Activated CD4-positive, alpha-beta T cell treated with anti-CD3 and anti-CD28 coated beads, Interleukin-2, Interleukin-4, amounts not matched to agents 100 ng/mL and 50 ng/mL, durations not matched to agents 16 hours and 8 hours (primary cell): ENCODE measurements at places on chromosomes 3 and 15.

- DNase-seq: peak; percentile 44
These were observed 71.0 kb upstream of the ZBED2 start for GRCh38 chr3:111666041-111666735.

GRCh38 chr3:120410541-120410940 lies 40.3 kb downstream of the FSTL1 start:
- no peak for DNase-seq

GRCh38 chr3:51637144-51637940 lies 33.7 kb upstream of the TEX264 start:
- no peak for DNase-seq

- DNase-seq: peak; percentile 36
These were observed 15.2 kb downstream of the GNAI2 start for GRCh38 chr3:50251220-50251619.

- DNase-seq: no peak
These were observed 7.1 kb downstream of the TJP1 start for GRCh38 chr15:29815000-29815710.

DNA sequence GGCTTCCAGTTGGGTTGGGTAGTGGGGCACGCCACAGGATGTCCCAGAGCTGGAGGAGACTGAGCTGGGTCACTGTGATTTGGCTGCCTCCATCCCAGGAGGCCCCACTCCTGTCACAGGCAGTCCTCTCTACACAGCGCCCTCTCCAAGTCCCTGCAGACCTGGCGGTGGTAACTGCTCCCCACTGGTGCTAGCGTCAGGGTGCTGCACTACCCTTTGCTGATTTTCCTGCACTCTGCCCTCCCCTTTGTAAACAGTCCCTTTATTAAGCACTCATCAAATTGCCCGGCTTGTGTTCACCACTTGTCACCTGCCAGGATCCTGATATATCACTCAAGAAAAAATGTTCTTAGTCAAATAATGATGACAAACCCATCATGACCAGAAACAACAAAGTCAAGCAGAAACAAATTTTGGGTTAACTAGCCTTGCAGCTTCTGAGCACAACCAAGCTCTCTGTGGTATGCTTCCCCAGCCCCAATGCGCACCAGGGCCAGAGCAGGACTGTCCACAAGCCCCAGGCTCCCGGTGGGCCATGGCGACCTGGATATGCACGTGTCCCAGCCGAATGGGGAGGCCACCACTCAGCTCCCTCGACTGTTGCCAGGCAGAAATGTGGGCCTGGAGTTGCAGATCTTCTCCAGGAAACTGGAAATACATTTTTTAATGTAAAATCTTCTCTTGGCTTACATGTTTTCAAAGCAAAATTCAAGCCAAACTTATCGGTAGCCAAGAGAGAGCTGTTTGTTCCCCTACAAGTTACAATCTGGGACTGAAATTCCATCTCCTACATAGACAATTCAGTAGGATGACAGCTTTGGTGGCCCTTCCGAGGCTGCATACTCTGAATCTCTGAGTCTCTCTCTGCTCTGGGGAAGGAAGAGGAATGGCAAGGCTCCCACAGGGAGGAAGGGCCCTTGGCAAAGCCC lies 24.5 kb downstream of the MEGF11 start:
- DNase-seq: no peak

- no peak for DNase-seq
These were observed 40.1 kb downstream of the KY start for GRCh38 chr3:134610432-134611385.

DNA sequence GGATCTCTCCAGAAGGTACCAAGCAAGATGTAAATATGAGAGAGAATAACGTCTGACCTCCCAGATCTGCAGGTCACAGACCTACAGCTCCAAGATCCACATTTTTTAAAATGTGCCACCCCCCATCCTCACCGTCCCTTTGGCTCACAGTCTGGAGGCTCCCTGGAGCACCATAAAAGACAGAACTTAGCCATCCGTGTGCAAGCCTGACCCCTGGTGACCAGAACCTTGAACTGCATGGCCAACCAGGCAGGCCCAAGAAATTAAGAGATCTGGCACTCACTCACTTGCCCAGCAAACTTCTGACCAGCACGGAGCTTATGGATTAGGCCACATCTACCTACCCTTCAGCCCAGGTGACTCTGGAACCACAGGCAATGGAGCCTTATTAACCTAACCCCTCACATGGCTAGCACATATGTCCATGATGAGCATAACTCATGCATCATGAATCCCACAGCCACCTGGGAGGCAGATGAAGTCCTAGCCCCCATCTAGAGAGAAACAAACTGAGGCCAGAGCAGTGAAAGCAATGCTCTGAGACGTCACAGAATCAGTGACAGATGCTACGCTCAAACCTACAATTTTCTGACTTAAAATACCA lies 275.3 kb downstream of the UACA start:
- DNase-seq: peak; percentile 79

- DNase-seq: no peak
These were observed 316.2 kb upstream of the THRB start for GRCh38 chr3:24810881-24811280.

DNA sequence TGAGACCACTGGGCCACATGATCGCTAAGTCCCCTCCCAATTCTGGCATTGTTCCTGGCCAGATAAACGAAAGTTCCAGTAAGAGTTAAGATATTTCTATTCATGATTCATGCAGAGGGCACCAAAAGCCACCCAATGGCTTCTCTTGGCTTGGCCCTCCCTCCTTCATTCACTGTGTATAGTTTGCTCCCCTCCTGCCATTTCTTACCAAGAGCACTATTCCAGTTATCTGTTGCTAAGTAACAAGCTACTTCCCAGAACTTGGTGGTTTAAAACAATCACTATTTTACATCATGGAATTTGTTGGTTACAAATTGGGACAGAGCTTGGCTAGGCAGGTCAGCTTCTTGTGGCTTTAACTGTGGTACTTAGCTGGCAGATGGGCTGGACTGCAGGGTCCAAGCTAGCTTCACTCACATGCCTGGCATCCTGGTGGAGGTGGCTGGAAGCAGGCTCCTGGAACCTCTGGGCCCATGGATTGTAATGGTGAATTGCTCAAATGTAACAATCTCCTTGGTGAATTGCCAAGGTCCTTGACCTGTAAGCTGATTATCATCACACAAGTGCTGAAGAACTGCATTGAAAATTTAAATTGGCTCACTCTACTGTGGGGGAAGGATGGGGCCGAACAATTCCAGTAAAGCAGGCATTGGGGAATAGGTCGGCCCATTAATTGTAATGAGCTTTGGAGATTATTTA lies 16.6 kb downstream of the EAF1 start:
- no peak for DNase-seq

DNA sequence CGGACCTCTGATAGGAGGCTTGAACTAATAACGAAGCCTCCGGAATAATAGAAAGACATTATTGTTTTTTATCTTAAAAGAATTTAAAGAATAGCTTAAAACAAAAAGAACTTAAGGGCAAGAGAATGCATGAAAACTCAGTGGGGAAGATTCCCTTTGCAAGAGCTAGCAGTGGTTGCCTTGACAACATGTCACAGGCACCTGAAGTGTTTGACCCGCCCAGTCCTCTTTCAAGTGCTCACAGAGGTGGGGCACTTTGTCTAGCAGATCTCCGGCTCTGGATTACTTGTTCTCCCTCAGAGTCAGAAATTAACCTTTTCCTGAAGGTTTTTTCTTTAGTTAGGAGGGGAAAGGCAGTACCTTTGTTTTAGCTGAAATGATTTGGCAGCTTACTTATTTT lies 37.8 kb downstream of the LARS2 start:
- no peak for DNase-seq

GRCh38 chr3:34207806-34208205 lies 409.4 kb downstream of the PDCD6IP start:
- DNase-seq: no peak

- no peak for DNase-seq
These were observed 95.3 kb upstream of the TPRG1 start for GRCh38 chr3:189076449-189076848.

- no peak for DNase-seq
These were observed 684 bp downstream of the CAPN3 start for GRCh38 chr15:42359985-42360384.

- no peak for DNase-seq
These were observed 45.2 kb downstream of the CGGBP1 start for GRCh38 chr3:88013592-88013991.

GRCh38 chr15:28246605-28247004 lies 75.4 kb downstream of the HERC2 start:
- DNase-seq: no peak

- no peak for DNase-seq
These were observed 1006.6 kb downstream of the NAALADL2 start for GRCh38 chr3:175865724-175866123.

- DNase-seq: peak; percentile 54
These were observed 48.6 kb downstream of the CMSS1 start for GRCh38 chr3:99866261-99866761.

GRCh38 chr3:9226326-9226725 lies 23.1 kb downstream of the SRGAP3 start:
- DNase-seq: no peak

GRCh38 chr3:11826628-11827265 lies 19.9 kb downstream of the TAMM41 start:
- DNase-seq: no peak

- no peak for DNase-seq
These were observed 260.7 kb downstream of the THSD4 start for GRCh38 chr15:71375934-71376333.

DNA sequence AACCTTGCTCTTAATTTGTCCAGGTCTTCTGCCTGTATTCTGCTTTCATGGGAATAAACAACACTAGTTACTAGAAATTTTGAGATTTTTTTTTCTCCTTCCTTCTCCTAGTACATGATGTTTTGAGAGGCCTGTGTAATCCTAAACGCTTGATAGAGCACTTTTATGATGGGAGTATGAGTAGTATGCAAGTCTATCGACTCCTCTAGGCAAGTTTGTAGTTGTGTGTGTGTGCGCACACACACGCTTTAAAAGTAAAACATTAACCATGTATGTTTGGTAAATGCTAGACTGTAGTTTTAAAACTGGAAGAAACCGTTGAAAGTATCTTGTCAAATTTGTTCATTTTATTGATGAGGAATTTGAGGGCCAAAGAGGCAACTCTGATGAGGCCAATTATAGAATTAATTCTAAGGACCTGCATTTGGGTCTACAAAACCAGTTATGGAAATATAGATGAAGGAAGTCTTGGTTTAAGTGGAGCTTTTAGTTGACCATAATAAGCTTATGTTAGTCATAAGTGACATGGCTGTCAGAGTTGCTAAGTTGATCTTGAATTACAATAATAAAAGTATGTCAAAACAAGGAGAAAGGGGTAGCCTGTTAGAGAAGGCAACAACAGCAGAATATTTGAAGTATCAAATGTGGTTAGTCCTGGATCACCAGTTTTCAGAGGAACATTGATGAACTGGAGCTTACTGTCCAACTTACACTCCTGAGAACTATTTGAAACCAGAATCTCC lies 47.1 kb downstream of the AKAP13 start:
- no peak for DNase-seq

- DNase-seq: no peak
These were observed 1.5 kb upstream of the CNTN6 start for GRCh38 chr3:1091286-1091685.

- no peak for DNase-seq
These were observed 26.3 kb downstream of the DZIP1L start for GRCh38 chr3:138089091-138089490.

DNA sequence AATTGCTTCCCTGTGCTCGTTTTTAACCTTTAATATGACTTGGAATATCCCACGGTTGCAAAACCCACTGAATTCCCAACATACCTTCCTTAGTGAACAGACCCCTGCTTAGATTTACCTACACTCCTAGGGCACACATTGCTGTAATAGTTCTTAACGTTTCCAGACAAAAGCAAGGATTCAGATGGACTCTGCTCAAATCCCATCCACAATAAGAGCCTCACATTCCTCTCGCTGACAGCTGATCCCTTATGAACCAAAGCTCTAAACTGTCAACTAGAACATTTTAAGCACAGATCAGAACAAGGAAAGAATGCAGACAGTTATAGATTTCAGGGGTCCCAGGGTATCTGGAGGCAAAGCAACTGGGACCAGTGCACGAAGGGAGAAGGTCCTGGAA lies 248.3 kb upstream of the ICE2 start:
- DNase-seq: no peak

DNA sequence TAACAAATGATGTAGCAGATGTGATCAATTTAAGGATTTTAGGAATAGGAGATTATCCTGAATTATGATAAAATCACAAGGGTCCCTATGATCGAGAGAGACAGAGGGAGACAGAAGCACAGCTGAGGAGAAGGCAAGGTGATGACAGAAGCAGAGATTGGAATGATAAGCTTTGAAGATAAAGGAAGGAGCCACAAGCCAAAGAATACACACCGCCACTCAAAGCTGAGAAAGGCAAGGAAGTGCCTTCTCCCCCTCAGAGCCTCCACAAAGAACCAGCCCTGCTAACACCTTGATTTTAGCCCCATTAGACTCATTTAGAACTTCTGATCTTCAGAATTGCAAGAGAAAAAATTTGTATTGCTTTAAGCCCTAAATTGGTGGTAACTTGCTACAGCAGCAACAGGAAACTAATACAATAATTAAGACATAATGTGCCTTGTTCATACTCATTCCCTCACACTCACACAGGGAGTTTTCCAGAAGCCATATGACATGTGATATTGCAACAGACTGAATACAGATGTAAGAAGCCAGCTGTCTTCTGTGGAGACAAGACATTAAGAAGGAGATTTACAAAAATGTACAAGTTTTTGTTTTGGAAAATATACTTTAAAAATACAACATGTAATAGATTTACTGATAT lies 38.2 kb downstream of the TRANK1 start:
- DNase-seq: no peak

- no peak for DNase-seq
These were observed 110.2 kb downstream of the TPRA1 start for GRCh38 chr3:127480196-127480954.

DNA sequence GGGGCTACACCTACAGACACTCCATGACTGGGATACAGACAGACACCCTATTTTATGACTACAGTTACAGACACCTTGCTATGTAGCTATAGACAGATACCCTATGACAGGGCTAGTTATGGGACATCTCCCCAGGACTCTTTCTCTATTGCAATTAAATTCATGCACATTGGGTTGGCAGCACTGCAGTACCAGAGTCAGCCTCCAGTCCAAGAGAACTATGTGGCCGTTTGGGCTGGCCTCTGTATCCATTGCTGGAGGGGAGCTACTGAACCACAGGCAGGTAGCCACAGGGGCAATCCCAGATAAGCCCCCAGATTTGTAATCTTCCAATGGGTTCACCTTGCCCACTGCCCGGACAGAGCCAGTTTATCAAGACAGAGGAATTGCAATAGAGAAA lies 108.4 kb upstream of the SPATA16 start:
- DNase-seq: no peak

DNA sequence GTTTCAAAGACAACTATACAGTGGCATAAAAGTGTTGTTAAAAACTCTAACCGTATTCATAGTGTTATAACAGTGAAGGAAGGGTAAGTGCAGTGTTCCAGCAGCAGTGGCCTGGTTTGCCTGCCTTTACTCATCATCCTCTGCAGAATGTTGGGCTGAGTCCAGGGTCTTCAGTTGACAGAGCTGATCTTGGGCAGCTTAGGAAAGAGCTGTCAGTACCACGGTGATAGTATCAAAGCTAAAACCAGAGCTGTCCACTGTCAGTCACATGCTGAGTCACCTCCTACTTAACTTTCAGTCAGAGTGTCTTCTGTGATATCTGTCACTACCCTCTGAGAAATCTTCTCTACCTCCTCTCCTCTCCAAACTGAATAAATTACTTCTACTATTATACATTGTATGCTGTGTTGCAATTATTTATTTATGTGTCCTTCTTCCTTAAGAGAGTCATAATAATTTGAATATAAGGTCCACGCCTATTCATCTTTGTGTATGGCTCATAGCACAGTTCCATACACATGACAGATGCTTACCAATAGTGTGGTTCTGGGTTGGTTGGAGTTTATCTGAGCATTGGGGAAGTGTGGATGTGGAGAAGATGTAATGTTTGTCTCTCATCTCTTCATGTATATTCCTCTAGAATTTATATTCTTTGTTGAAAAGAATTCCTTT lies 242.1 kb downstream of the ZIC1 start:
- no peak for DNase-seq
